ENCODE measurements at places on chromosomes 1 and 21.

- no peak for DNase-seq
Measured at GRCh38 chr1:174841747-174842146, 158.0 kb upstream of the CACYBP start.

- no peak for DNase-seq
Measured at GRCh38 chr1:72932025-72932424, 649.7 kb upstream of the NEGR1 start.

DNA sequence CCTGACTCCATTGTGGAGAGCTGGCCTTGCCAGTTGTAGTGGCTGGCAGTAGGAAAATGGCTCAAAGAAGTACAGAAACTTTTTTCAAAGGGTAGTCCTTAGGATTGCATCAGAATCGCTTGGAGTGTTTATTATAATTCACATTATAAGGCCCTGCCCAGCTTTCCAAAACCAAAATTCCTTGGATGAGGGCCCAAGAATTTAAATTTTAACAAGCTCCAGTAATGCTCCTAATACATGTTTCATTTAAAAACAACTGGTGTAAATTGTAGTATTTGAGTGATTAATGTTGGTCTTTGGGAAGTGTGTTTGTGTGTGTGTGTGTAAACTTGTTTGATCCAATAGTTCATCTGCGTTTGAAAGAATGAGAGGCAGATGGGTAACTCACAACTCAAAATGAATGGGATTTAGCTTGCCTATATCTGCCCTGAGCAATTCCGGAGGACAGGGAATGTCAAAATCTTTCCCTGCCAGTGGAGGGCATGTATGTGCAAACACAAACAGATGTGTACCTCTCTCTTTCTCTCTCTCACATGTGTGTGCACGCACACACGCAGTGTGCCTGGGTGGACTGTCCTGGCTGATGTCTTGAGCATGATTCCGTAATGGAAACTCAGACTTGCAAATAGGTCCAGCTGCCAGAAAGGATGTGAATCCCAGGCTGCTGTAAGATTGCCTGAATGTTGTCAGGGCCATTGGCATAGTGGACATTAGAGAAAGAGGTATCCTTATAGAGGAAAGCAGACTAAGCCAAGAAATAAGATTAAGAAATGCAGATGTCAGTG lies 293.1 kb downstream of the LMX1A start:
- no peak for DNase-seq

DNA sequence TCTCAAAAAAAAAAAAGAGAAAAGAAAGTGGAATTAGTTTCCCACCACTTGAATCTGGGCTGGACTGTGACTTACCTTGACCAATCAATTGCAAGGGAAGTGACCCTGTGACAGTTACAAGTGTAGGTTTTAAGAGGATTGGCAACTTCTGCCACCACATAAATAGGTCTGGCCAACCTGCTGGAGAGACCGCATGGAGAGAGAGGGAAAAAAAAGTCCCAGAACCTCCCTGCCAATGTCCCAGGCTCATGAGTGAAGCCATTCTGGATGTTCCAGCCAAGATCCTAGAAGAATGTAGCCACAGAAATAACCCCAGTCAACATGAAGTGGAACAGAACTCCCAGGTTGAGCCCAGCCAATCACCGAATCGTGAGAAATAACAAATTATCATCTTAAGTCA lies 11.8 kb upstream of the ZMYM6 start:
- no peak for DNase-seq

DNA sequence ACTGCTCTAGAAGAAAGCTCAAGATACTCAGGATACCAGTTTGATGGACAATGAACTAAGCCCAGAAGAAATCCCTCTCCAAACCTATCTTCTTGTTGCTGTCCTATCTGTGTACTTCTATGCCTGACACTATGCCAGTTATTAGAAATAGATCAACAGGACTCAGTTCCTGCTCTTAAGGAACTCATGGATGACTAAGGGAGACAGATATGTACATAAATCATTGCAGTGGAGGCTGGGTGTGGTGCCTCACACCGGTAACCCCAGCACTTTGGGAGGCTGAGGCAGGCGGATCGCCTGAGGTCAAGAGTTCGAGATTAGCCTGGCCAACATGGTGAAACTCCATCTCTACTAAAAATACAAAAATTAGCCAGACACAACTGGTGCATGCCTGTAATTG lies 42.4 kb upstream of the AK4 start:
- no peak for DNase-seq

GRCh38 chr1:193929374-193930033 lies 743.1 kb upstream of the B3GALT2 start:
- DNase-seq = no peak

DNA sequence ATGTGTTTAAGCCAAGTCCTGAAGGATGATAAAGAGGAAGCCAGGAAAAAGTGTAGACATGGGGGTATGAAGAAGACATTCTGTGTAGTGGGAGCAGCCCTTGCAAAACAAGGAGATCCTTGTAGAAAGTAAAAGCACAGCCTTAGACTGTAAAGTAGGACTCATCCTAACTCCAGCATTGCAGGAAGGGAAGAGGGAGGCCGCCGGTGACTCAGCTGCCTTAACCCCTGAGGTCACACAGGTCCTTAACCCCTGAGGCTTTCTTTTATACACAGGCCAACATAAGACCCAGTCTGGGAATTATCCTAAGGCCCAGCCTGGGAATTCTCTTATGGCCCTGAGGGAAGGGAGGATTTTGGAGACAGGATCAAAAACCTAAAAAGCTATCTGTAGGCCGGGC lies 18.0 kb downstream of the PGM1 start:
- no peak for DNase-seq

GRCh38 chr1:226497276-226497833 lies 51.2 kb upstream of the STUM start:
- no peak for DNase-seq

DNA sequence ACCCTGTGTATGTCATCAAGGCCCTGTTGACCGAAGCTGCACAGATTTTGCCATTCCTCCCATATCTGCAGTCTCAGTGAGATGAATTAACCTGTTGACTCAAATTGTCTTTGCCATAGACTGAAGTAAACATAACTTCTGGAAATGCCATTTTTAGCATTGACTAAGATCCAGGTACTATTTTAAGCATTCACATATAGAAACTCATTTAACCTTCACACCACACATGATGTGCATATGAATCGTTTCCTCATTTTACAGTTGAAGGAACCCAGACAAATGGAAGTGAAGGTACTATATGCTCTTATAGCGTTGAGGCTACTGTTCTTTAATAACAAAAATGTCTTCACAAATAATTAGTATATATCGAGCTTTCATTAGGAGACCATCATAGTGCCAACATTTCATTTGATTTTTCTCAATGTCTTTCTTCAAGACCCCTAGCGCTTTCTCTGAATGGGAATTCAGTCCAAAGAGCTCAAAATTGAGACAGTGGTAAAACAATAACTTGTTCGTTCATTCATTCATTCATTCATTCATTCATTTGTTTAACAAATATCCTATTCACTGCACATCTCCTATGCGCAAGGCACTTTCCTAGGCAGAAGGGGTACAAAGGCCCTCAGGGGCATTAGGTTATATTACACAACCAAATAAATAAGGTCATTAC lies 444.7 kb downstream of the ADGRL2 start:
- no peak for DNase-seq

DNA sequence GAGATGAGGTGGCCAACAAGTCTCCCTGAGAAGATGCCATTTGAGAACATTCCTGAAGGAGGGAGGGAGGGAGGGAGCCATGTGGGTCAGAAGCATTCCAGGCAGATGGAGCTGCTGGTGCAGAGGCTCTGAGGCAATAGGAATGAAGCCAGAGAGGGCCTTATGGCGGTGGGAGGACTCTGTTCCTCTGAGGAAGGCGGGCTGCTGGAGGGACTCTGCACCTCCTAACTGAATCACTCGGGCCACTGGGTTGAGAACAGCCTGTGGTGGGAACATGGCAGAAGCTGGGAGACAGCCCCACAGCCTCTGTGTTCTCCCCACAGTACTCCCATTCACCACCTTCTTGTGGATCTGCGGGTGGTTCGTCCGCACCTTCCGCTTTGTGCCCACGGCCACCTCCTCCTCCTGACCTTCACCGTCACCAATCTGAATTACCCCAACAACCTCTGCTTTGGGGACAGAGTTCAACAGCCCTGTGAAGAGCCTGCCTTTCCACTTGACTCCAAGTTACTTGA lies 2.4 kb upstream of the TMEM125 start:
- no peak for DNase-seq

- no peak for DNase-seq
Measured at GRCh38 chr1:116436611-116436970, 63.5 kb downstream of the ATP1A1 start.

- DNase-seq = no peak
Measured at GRCh38 chr1:8930116-8930515, 15.6 kb upstream of the CA6 start.

DNA sequence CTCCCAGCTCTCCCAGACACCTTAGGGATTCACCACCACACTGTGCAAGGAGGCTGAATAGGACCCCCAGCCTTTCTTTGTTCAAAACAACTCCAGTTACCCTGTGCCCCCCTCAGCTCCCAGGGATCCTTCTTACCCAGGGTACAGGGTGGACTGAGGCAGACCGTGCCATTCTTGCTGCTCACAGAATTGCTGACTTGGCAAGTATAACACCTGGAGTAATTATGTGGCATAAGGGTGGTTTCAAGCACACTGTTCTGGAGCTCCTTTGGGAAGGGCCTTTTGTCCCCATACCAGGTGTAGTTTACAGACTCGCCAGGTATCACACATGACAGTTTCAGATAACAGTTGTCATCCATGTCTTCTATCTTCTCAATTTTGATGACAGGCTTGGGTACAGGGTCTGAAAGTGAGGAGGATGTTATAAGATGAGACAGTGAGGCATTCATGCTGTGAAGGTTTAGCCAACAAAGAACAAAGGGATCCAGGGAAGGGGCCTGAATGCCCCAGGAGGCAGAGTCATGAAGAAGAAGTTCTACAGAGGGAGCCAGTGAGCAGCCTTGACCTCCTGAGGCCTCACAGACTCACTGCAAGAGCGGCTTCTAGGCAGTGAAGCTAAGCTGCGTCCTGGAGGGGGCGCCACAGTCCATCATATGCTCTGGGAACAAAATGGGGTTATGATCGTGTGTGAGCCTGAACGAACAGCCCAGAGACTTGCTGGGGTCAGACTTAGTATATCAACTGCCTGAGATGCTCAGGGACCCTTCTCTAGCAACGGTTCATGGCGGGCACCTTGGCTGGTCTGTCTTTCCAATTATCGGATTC lies 30.3 kb downstream of the CD48 start:
- peak; percentile 84 for DNase-seq

DNA sequence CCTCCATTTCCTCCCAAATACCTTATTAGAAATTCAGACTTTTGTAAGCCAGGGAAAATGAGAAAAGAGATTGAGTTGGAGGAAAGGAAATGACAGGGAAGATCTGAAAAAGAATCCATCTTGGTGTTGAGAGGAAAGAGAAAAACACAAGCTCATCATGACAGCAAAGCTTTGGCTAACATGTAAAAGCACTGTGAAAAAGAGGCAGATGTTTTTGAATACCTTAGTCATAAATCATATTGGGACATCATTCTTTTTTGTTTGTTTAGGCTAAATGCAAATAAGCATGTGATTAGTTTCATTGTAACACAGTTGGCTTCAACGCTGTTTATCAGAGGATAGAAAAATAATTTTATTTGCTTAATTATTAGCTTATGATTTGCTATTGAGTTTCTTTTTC lies 64.6 kb downstream of the LHX8 start:
- no peak for DNase-seq

GRCh38 chr1:37233606-37234005 lies 199.3 kb upstream of the GRIK3 start:
- no peak for DNase-seq

DNA sequence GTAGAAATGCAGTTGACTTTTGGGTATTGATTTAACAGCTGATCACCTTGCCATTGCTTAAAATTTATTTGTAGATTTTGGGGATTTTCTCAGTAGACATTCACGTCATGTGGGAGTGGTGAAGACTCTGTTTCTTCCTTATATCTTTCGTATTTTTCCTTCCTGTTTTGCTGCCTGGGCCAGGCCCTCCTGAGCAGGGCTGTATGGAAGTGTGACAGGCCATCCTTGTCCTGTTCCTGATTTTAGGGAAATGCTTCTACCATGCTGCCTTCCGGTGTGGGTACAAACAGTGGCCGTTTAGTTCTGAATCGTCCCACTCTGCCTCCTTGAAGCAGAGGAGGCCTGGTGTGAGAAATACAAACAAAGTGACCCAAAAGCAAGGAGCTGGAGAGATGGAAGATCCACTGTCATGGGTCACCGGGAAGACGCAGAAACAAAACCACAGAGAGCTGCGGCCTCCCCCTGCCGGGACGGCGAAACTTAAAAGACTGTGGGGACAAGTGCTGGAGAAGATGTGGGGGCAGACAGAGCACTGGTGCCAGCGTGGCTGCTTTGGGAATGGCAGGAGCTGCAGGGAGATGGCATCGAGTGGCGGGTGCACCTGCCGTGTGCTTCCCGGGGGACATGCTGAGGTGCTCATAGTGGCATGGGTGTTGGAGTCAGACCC lies 7.6 kb downstream of the AGPAT3 start:
- DNase-seq = no peak

DNA sequence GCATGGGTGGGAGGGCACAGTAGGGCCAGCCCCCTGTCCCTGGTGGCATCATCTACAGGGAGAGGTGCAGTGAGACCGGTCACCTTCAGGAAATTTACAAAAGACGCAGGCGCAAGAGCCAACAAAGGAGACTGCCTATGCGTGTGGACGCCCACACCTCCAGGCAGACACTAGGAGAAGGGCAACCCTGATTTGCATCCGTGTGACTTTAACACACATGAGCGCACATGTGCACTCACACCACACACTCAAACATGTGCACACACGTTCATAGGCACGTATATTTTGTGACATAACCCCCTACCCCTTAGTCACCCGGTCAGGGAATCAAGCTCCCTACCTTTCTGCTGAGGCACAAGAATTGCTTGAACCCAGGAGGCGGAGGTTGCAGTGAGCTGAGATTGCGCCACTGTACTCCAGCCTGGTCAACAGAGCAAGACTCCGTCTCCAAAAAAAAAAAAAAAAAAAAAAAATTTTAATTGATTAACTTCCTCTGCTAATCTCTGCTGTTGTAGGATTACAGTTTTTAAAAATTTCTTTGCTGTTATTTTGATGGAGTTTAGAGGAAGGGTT lies 84.7 kb upstream of the SLC25A33 start:
- no peak for DNase-seq

GRCh38 chr21:33869873-33870272 lies 45.7 kb downstream of the ATP5PO start:
- no peak for DNase-seq

GRCh38 chr1:93851878-93852277 lies 27.1 kb downstream of the DNTTIP2 start:
- DNase-seq = no peak

DNA sequence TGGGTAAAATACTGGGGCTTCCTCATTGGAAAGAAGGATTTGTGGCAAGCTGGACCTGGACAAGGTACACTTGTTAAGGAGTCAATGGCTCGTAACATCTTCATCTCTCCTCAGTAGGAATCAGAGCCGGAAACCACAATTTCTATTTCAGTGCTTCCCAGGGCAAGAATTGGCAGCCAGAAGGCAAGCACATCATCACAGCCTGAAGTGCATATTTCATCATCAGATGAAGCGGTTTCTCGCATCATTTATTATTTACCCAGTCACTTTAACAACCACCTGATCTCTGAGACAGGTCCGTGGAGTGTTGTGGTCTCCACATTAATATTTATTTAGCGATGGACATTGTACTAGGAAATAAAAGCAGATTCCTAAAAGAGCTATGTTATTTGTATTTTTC lies 55.0 kb downstream of the KCNJ15 start:
- DNase-seq = no peak
